ENCODE measurements at places on chromosomes 4 and X.

- DNase-seq, result no peak
These were observed 115.8 kb downstream of the NAA11 start for GRCh38 chr4:79209822-79210635.

- DNase-seq, result no peak
These were observed 236.9 kb downstream of the CAMK2D start for GRCh38 chr4:113524505-113525186.

DNA sequence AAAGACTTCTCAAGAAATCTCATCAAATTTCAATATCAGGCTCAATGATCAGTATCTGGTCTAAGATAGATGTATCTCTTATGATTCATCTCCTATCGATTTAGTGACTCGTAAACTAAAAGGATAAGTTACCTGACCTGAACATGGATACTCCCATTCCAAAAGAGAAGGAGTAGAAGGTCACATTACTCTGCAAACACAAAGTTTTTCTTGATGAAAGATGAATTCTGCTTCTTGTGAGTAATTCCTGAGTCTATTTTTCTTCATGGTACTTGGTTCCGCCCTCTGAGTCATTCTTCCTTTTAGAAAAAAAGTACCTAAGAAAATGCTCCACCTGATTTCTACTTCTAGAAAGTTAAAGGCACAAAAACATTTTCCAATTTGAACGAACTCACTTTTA lies 223.1 kb upstream of the SLIT2 start:
- no peak for DNase-seq

DNA sequence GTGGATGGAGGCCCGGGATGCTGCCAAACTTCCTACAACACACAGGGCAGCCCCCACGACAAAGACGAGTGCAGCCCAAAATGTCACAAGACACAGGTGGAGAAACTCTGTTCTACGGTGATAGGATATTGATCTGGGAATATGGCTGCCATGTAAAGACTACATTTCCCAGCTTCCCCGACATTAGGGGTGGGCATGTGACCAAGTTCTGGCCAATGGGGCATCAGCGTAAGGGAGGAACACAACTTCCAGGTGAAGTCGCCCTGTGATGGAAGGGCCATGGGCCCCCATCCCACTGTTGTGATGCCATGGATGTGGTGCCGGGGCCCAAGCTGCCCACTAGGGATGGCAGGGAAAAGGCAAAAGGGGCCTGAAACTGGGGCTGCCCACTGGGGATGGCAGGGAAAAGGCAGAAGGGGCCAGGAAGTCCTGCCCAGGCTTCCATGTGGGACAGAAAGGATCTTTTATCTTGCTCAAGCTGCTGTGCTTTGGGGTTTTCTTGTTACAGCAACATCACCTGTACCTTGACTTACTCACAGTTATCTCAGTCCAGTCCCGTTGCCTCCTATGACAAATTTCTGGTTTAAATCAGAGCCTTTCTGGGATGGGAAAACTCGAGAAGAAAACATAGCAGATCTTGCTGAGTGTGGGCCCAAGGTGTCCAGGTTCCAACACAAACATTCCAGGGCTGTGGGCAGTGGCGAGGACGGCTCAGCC lies 9.7 kb upstream of the ADRA2C start:
- DNase-seq, result no peak

DNA sequence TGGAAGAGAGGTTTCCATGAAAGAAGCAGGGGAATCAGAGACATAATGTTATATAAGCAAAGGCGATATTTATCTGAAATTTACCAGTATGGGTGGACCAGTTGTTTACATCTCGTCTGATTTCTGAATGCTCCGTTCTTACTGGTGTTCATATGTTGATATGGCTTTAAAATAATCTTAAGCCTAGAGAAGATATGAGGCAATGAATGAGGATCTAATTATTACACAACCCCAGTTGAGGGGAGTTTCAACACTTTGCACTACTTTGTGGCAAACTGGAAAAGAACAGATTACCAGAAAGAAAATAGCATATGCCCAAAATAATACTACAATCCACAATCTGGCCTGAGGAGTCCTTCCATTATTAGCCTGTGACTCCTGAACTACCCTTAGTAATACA lies 263.3 kb upstream of the MAGEB2 start:
- DNase-seq, result no peak

GRCh38 chr4:106424426-106424825 lies 55.8 kb upstream of the GIMD1 start:
- DNase-seq, result no peak

GRCh38 chrX:39944416-39944815 lies 153.3 kb downstream of the BCOR start:
- DNase-seq, result no peak

DNA sequence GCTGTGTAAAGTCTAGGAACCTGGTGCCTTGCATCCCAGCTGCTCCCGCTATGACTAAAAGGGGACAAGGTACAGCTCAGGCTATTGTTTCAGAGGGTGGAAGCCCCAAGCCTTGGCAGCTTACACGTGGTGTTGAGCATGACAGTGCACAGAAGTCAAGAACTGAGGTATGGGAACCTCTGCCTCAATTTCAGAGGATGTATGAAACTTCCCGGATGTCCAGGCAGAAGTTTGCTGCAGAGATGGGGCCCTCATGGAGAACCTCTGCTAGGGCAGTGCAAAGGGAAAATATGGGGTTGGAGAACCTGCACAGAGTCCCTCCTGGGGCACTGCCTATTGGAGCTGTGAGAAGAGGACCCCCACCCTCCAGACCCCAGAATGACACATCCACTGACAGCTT lies 76.6 kb downstream of the DDX60 start:
- no peak for DNase-seq

- DNase-seq, result no peak
These were observed 12.3 kb downstream of the USP11 start for GRCh38 chrX:47245156-47245555.

DNA sequence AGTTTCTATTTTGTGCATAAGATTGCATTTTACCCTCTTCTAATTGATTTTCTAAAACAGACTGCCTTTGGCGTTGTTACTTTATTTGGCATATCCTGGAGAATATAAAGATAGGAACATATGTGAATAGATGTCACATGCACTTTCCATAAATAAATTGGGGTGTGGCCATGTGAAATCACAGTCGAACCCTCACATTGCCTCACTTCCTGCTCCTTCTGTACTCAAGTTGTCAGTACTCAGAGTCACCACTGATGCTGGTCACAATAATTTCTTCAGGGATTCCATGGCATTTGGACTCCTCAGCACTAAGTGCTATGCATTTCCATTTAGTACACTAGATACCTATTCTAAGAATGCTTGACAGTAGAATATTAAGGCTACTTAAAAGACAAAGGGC lies 1.4 kb upstream of the EMCN start:
- DNase-seq, result no peak

- no peak for DNase-seq
These were observed 76.7 kb downstream of the MAOB start for GRCh38 chrX:43805579-43805978.

DNA sequence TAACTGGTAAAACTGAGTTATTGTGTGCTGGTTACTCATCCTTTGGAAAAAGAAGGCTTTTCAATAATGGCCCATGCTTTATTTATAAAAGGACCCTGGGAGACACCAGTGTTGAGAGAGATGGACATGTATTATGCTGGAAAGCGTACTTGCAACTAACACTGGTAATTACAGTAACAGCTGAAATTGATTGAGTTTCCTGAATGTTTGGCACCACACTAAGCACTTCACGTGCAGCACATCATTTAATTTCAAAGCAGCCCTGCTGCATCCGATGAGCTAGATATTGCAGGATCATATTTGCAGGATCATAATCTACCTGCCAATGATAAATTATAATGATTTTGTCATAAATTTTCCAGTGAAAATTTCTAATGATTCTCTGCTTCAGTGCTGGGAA lies 81.5 kb downstream of the QRFPR start:
- DNase-seq, result no peak

DNA sequence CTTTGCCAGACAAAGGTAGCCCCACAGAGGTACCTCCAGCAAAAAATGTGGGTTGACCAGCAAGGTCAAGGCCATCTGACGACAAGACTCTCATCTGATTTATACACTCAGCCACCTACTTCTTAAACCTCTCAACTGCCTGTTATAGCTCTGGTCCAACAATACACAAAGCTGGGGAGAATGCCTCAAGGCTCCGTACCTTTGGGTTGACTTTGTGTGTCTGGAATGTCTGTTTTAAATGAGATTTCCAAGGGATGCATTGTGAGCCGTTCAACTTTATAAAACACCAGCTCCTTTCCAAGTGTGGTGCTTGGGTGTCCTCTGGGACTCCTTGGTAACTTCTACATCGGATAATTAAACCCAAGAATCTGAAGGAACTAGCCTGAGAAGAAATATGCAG lies 167.0 kb upstream of the RPL34 start:
- DNase-seq, result no peak

- DNase-seq, result no peak
These were observed 233.2 kb downstream of the PTTG2 start for GRCh38 chr4:38193236-38193863.

GRCh38 chr4:122747883-122748282 lies 15.4 kb downstream of the BBS12 start:
- no peak for DNase-seq

DNA sequence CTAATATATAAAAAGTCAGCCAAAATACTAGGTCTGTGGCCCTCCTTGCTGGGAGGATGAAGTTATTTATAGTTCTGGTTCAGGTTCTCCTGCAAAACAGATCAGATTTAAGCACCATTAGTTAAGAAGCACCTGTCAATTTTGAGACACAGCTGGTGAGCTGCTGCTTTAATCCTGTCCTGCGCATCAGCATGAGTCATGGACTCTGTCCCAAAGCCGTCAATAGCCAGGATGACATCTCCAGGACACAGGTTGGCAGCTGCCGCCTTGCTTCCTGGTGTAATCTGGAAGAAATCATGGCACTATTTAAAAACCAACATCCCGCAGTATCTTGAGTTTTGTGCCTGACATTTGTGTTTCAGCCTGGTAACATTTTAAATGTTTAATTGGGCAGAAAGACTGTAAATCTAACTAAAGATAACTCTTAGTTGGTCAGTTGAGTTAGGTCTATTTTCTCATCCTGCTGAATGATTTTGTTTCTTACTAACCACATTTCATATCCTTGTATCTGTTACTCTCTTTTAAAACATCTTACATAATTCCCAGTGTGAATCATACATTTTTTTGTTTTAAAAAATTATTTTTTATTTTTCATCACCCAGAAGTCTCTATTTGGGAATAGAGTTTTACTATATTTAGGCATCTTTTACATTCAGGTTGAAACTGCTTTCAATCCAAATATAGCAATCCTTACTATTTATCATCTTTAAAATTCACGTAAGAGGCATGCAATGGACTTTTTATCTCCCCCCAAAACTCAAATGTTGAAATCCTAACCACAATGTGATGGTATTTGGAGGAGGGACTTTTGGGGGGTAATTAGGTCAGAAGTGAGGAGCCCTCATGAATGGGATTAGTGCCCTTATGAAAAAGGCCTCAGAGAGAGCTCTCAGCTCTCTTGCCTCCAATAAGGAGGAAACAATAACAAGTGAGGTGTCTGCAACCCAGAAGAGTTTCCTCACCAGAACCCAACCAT lies 10.1 kb downstream of the PDLIM3 start:
- DNase-seq, result no peak

- DNase-seq, result no peak
These were observed 1911.7 kb downstream of the PCDH7 start for GRCh38 chr4:32631831-32632230.

DNA sequence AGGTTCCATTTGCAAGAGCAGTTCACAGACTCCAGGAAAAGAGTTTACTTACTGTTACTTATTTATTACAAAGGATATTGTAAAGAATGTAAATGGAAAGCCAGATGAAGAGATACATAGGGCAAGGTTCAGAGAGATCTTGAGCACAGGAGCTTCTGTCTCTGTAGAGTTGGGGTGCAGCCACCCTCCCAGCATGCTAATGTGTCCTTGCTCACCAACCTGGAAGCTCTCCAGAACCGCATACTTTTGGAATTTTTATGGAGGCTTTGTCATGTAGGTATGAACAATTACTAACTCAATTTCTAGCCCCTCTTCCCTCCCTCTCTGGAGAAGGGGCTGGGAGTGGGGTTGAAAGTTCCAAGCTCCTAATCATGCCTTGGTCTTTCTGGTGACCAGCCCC lies 857.2 kb downstream of the RPA4 start:
- no peak for DNase-seq
